Mesenteric fat pad (tissue), 1 donor: ENCODE measurements at places on chromosomes 7 and 10. TPM values are rescaled to one million over a fixed set of nuclear protein-coding genes. Genes with fewer than 3 reads are reported as not detected.

Gene PON3
- 2.7 TPM for total RNA-seq

Gene NODAL
- total RNA-seq, result not detected

Gene AKR1C4
- total RNA-seq, result not detected

Gene METTL27
- 1.7 TPM for total RNA-seq

GRCh38 chr10:90179696-90180407, 478.5 kb downstream of the KIF20B start:
- no peak for DNase-seq

DNA sequence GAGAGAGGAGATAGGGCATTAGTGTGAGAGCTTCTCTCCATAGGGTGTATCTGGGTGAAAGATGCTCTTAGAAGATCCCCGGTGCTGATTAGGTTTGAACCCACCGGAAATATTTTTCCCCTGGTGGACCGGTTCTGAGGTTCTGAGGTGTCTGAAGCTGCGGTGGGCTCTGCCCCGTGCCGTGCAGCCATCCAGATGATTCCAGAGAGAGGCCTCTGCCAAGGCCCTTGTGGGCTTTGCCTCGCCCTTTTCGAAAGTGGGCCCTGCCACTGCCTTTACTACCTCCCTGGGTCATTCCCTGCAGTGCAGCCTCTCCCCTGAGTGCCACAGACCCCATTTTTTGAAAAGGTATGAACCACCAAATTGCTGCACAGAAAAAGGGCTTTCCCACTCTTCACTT, 2.8 kb downstream of the GIMAP8 start:
- no peak for DNase-seq

Gene GPR37
- total RNA-seq, result not detected
